ENCODE measurements at places on chromosomes 1 and 21. TPM values are rescaled to one million over a fixed set of nuclear protein-coding genes. Genes with fewer than 3 reads are reported as not detected.

- no peak for DNase-seq
Measured at GRCh38 chr1:108708691-108709660, 3.7 kb upstream of the FNDC7 start.

- DNase-seq = peak; percentile 16
Measured at GRCh38 chr21:44709426-44710293, 1.7 kb downstream of the TSPEAR start.

GRCh38 chr1:160204526-160205241, 500 bp upstream of the PEA15 start:
- DNase-seq = no peak

DNA sequence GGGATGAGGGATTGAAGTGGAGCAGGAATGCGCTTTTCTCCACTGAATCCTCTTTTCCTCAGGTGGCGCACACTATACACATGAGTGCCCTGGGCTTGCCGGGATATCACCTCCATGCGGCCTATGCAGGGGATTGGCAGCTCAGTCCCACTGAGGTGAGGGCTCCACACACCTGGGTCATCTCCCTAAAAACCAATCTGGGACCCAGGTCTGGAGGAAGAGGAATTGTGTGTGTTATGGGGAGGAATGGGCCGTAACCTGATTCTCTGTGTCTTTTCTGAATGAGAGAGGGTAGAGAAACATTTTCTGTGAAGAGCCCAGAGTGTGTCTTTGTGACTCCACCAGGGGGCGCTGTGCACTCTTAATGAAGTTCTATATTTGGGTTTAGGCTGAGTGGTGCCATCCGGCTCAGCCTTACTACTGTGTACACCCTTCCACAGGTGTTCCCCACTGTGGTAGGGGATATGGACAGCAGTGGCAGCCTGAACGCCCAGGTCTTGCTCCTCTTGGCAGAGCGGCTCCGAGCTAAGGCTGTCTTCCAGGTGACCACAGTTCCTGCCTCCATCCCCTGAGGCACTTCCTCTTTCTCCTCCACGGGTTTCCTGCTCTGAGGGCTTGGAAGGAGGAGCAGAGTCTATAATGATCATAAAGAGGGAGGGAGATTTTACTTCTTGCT, 1.5 kb downstream of the TOMM40L start:
- peak; percentile 89 for DNase-seq

DNA sequence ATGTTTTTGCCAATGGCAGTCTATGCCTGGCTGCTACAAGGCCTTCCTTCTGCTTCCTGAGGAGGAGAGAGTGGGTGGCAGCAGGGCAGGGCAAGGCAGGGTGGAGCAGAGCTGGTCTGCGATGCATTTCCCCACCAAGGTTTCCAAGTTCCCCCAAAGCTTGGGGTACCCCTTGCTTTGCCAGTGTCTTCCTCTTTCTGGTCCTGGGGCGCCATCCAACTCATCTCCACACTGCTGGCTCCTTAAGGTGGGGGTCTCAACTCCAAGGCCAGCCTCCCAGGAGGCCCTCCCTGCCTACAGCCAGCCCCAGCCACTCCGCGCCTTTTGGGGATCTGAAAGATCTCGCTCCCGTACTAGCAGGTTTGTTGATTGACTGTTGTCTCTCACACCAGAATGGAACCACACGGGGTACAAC, 3.9 kb upstream of the SKI start:
- no peak for DNase-seq

DNA sequence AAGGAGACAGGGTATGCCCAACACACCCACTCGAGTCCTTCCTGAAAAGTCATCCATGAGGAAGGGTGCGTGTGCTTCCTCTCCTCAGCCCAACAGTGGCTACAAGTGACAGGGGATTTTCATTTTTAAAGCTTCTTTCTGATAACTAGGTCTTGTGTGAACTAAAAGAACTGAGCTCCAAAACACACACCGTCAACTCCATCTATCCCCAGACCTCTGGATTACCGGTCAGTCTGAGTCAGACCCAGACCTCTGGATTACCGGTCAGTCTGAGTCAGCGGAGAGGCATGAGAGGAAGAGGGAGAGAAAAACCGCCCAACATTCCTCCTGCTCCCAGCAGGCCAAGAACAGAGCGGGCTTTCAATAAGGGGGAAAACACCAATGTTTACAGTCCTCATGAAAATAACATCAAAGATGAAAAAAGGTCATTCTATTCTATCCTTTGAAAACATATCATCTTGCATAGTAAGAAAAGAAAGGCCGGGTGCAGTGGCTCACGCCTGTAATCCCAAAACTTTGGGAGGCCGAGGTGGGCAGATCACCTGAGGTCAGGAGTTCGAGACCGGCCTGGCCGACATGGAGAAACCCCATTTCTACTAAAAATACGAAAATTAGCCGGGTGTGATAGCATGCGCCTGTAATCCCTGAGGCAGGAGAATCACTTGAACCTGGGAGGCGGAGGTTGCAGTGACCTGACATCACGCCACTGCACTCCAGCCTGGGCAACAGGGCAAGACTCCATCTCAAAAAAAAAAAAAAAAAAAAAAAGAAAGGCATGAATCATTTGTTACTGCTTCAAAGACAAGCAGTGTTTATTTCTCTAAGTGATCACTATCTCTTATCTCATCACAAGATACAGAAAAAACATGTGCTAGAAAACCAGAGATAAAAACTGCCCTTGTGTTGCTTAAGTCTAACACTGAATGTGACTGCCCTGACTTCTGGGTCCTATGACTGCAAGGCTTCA, 3.4 kb downstream of the PTTG1IP start:
- DNase-seq = peak; percentile 81

- DNase-seq = no peak
Measured at GRCh38 chr1:205150651-205151428, 29.1 kb upstream of the RBBP5 start.

- DNase-seq = no peak
Measured at GRCh38 chr1:220338759-220339158, 66.5 kb upstream of the RAB3GAP2 start.

- no peak for DNase-seq
Measured at GRCh38 chr21:42003051-42003461, 7.1 kb downstream of the ZBTB21 start.

DNA sequence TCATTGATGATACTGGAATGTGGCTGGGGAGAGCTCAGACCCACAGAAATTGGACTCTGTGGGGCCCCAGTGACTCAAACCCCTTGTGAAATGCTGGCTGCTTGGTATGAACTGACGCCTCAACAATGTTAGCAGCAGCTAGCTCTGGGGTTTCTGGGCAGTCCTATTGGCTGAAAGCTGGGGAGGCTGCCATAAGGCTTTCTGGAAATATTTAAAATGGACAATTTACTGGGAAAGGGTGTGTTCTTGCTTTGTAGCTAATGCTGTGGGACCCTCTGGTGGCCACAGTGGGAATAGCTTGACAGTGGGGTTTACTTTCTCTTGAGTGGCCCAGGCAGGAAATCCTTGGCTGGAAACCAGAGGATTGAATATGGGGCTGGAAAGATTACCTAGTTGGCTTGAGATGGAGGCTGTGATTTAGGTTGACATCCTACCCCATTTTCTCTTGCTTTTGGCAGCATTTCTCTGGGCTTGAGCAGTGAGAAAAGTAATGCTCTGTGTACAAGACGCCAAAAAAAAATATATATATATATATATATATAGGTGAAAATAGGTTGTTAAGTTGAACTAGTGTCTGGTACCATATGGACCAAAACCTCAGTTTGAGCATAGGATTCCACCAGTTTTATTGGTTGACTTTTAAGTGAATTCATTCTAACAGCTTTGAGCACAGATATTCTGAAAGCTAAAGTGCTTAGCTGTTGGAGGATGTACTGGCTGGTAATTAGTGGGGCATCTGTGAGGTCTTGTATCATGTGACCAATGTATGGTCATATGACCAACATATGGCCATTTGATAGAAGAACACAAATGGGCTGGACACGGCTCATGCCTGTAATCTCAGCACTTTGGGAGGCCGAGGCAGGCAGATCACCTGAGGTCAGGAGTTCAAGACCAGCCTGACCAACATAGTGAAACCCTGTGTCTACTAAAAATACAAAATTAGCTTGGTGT, 8.2 kb upstream of the S100A10 start:
- DNase-seq = peak; percentile 94

GRCh38 chr1:162530307-162530987, 31.1 kb upstream of the UAP1 start:
- DNase-seq = no peak

- DNase-seq = no peak
Measured at GRCh38 chr1:172599912-172600311, 59.0 kb upstream of the FASLG start.

DNA sequence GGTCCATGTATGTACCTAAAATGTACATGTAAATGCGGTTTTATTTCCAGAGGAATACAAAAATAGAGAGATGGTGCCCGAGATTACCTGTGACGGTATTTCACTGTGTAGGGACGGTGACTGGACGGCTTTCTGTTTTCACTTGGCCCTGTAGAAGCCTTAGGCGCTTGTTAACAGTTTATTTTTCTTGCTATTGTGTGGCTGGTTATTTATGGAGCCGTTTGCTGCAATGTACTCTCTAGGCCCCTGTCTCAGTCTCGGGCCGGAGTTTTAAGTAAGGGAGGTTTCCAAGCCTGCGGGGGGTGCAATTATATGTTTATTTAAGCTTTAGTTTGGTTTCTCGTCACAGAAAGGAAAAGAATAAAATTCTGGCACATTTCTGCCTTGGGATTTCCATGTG, 413 bp downstream of the EFCAB7 start:
- no peak for DNase-seq

DNA sequence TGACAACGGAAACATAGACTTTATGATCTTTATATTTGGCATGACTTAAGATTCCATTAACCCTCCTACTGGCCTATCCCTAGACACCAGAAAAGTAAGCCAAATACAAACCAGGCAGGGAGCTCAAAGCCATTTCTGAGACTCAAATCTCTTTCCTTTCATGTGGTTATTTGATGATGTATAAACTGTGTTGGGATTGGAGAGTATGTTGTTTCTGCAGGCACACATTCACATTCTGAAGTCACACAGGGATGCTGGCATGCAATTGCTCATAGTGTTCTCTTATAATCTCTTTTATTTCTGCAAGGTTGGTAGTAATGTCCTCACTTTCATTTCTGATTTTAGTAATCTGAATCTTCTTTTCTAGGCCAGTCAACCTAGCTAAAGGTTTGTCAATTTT, 5.8 kb downstream of the ZMYND12 start:
- no peak for DNase-seq

- no peak for DNase-seq
Measured at GRCh38 chr1:212488436-212489283, 55.9 kb downstream of the NENF start.

DNA sequence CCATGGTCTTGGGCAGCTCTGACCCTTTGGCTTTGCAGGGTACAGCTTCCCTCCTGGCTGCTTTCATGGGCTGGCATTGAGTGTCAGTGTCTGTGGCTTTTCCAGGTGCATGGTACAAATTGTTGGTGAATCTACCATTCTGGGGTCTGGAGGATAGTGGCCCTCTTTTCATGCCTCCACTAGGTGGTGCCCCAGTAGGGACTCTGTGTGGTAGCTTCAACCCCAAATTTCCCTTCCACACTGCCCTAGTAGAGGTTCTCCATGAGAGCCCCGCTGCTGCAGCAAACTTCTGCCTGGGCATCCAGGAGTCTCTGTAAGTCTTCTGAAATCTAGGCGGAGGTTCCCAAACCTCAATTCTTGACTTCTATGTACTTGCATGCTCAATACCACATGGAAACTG, 494.5 kb upstream of the LRRC7 start:
- DNase-seq = no peak

- no peak for DNase-seq
Measured at GRCh38 chr1:30358500-30358899, 364.9 kb downstream of the MATN1 start.

DNA sequence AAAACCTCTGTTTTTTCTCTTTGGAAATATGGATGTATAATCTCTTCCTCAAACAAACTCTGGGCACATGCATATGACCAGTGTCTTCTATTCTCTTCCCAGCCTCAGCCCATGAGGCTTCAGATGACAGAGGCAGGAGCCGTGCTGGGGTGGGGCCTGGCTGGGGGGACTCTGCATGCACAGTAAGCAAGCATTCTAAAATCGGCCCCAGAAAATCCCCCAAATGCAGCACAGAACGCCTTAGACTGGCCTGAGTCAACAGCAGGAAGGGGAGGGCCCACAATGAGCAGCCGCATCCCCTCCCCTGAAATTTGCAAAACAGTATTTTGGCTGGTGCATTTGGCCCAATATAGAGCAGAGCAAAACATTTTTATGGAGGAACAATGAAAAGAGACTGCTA, 47.8 kb downstream of the ITPKB start:
- no peak for DNase-seq

The NGF gene
- total RNA-seq = 19.2 TPM

The WARS2 gene
- 18.3 TPM for total RNA-seq

The MEGF6 gene
- 60.1 TPM for total RNA-seq

The PTAFR gene
- 28.3 TPM for total RNA-seq

The SLFNL1 gene
- 0.37 TPM for total RNA-seq

The SLC5A9 gene
- total RNA-seq = not detected

The CFAP126 gene
- total RNA-seq = not detected
